Left renal pelvis (tissue), 4 donors: ENCODE measurements at places on chromosomes 16 and 17. TPM values are rescaled to one million over a fixed set of nuclear protein-coding genes. Genes with fewer than 3 reads are reported as not detected.

IL17C gene
- not detected for polyA plus RNA-seq

PNMT gene
- polyA plus RNA-seq: 1.7 TPM

SHISA6 gene
- 2.8 TPM for polyA plus RNA-seq

MMP2 gene
- polyA plus RNA-seq: 807 TPM

GRAPL gene
- polyA plus RNA-seq: 3.3 TPM

GAST gene
- polyA plus RNA-seq: not detected

DNA sequence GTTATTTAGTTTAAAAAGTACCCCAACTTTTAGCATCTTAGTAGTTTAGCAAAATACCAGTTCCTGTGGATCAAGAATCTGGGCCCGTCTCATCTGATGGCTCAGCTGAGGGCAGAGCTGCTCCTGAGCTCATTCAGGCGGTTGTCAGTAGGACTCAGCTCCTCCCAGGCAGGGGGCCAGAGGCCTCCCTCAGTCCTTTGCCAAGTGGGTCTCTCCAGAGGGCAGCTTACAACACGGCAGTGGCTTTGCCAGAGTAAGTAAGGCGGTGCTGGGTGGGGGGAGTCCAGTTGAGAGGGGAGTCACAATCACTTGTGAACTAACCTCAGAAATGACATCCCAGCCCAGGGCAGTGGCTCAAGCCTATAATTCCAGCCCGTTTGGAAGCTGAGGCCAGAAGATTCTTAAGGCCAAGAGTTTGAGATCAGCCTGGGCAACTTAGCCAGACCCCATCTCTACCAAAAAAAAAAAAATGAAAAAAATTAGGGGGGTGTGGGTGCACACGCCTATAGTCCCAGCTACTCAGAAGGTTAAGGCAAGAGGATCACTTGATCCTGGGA lies 81.5 kb upstream of the MED9 start:
- DNase-seq: no peak

GRCh38 chr17:29559640-29560039 lies 7.2 kb downstream of the ABHD15 start:
- no peak for DNase-seq

- DNase-seq: no peak
Observed at GRCh38 chr17:36880268-36880905, 56.9 kb upstream of the LHX1 start.

DNA sequence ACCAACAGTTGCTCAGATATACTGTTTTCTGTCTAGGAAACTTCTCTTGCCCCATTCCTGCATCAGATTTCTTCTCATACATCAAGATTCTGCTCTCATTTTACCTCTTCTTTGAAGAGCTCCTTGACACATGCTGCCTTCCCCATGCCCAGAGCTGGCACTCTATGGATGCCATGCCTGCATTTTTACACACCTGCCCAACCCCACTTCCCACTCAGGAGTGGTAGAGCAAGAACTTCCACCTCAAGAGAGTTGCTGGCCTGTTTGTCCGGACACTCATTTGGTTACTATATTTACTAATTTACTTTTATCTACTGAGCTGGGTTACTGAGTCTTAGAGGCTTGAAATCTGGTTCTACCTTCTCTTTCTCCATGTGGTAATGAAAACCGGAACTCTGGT lies 98.3 kb upstream of the HLF start:
- DNase-seq: no peak

- DNase-seq: no peak
Observed at GRCh38 chr16:88810166-88810911, 1.4 kb downstream of the APRT start.

GRCh38 chr16:75311383-75311938 lies 60.0 kb upstream of the BCAR1 start:
- no peak for DNase-seq

GRCh38 chr17:16820979-16821543 lies 131.0 kb downstream of the CCDC144A start:
- no peak for DNase-seq

DNA sequence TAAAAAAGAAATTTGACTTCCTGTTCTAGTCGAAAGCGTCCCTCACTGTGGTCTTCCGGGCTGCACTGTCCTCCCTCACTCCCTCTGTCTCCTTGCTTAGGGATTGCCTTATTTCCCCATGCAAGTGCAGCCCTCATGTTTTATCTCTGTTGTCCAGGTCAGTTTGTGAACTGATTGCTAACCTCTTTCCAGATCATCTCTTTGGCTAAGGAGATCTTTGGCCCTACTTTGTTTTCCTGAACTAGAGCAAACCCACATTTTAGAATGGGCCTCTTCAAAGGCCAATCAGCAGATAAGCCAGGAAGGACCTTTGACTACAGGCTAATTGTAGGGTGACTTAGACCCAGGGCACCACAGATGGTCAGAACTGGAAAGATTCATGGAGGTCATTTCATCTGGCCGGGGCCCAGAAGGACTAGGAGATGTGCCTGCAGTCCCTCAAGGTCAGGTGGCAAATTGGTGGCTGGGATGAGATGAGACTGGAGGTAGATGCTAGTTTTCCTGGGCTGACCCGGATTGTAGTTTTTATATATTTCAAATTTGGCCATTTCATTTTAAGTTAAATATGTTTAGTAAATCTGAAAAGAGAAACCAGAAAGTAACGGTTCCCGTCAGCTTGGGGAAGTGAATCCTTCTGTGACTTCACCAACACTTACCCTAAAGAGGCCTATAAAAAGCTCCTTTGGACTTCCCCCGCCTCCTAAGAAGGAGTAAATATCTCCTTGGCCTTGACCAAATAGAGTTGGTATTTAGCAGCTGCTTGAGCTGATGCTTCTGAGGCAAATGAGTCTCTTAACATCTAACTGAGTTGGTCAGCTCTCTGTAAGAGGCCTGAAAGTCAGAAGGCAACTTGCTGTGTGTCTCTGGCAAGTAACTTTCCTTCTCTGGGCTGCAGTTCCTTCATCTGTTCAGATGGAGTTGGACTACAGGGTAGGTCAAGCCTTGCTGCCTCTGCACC lies 6.2 kb upstream of the SLC25A19 start:
- DNase-seq: no peak

DNA sequence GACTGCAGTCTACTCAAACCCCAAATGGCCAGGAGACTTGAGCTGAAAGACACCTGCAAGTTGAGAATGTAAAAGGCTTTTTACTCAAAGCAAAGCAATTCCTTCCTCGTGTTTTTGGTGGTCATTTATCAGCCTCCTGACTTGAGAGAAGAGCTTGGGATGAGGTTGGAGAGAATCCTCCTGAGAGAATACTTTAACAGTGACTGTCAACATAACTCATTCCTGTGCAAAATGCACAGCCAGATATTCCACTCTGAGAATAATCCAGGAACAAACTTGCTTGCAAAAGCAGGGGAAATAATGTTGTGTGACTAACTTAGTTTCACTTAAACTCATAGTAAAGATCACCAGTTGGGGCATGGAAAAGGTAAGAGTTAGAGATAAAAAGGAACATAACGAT lies 53.4 kb downstream of the SNTB2 start:
- DNase-seq: no peak

DNA sequence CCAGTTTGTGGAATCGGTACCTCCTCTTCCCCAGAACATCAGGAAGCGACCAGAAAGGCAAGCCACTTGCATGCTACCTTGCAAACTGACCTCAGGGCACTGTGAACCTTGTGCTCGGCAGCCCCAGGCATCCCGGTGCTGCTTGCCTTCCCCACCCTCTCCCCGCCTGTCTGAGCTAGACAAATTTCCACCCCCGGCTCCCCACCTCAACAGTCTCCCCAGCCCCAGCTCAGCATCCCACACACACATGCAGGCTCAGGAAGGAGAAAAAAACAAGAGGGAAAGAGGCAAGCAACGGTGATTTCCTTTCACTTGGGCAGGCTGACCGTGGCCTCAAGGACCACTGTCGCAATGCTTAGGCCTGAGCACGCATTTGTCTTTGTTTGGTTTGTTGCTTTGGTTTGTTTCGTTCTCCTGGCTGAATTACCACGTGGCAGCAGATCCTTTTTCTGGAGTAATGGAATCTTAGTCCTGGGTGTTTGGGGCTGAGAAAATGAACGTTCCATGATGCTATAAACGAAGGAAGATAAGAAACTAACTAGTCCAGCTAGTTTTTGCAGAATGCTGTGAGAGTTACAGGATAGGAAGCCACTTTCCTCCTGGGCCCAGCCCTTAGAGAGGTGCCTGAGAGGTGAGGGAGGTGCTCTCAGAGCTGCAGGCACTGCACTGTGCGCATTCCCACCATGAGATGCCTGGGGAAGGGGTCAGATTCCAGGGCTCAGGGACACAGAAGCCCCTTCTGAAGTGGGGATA lies 27.9 kb downstream of the SDK2 start:
- DNase-seq: no peak

DNA sequence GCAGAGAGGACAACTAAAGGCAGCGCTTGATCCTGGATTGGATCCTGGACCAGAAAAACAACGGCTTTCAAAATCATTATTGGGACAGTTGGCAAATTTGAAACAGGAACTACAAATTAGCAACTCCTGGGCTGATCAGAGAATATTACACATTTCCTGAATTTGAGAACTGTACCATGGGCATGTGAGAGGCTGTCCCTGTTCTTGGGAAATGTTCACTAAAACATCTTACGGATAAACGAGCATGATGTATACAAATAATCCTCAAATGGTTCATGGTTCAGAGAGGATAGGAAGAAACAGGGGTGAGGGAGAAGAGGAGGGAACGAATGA lies 2.3 kb upstream of the ITGAE start:
- DNase-seq: no peak

GRCh38 chr16:54577651-54578128 lies 291.1 kb upstream of the IRX3 start:
- no peak for DNase-seq

GRCh38 chr17:42289611-42290181 lies 1.4 kb downstream of the STAT5A start:
- no peak for DNase-seq

DNA sequence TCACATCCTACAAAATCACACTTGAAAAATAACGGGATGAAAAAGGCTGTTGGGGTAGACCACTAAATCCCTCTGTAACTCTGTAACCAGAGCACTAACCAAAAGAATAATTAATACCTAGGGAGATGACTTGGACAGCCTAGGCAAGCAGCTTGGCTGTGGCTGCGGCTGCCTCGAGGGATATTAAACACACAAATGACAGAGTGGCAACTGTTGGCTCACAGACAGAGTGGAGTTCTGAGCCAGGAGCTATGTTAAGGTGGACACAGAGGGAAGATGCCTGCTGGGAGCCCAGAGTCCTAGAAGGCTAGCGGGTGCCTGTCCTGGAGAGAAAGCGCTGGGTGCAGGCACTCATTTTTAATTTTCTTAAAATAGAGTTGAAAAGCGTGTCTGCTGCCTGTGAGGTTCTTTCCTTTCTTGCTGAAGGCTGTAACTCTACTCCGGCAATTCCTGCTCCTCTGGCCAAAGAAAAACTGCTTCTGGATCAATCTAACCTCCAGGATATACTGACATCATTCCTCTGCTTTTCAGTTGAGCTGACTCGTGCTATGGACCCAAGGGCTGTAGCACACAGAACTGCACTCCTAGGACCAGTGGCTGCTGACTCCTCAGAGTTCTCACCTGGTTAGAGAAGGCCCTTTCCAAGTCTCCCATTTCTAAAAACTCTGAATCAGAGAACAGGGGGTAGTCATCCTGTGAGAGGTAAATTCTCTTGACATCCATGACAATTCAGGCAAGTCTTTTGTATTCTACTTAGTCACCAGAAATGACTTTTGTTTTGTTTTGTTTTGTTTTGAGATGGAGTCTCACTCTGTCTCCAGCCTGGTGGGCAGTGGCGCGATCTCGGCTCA lies 147.9 kb downstream of the STX8 start:
- no peak for DNase-seq

- DNase-seq: no peak
Observed at GRCh38 chr16:87457709-87458423, 35.0 kb downstream of the ZCCHC14 start.

GRCh38 chr16:84925092-84925772 lies 86.1 kb downstream of the ZDHHC7 start:
- no peak for DNase-seq

DNA sequence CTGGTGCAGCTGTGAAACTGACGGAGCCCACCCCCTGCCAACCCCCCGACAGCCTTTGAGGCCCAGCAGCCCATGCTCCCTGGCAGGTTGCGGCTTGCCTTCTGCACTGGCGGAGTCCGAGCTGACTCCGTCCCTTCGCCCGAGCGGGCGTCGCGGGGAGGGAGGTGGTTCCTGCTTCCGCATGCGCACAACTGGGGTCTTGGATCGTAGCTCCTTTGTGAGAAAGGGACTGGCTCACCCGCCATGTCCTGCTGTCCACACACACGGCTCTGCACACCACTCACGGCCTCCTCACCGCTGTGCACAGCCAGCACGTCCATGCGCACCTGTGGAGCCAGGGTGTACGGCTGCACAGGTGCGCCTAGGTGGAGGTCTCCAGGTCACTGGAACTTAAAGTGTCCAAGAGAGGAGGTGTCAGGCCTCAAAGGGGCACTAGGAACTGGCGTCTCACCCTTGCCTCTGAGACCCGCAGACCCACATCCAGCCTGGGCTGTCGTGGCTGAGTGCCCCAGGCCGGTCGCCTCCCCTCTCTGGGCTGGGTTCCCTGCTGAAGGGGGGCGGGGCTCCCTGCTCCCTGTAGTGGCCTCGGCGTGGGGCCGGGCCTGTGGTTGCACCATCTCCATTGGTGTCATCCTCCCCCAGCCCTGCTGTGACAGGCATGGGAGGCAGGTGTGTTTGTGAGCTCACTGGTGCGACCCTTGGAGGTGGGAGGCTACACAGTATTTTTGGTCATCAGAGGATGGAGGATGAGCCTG lies 45.3 kb downstream of the JPH3 start:
- DNase-seq: no peak

GRCh38 chr16:24689128-24689527 lies 40.3 kb upstream of the TNRC6A start:
- DNase-seq: no peak

DNA sequence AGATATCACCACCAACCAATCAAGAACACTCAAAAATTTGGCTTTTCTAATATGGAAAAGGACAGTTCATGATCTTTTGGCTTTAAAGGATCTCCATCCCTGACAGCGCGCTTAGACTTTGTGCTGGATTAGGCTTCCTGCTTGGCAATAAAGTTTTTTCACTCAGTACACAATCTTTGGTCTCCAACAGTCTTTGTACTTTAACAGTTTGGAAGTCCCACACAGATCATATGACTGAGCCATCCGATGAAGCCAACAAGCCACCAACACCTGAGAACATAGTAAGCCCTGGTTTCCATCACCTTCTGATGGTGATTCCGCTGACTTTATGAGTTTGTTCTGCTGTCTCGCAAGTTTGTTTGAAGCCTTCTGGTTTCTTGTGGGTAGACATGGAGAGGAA lies 34.3 kb downstream of the SMURF2 start:
- no peak for DNase-seq

DNA sequence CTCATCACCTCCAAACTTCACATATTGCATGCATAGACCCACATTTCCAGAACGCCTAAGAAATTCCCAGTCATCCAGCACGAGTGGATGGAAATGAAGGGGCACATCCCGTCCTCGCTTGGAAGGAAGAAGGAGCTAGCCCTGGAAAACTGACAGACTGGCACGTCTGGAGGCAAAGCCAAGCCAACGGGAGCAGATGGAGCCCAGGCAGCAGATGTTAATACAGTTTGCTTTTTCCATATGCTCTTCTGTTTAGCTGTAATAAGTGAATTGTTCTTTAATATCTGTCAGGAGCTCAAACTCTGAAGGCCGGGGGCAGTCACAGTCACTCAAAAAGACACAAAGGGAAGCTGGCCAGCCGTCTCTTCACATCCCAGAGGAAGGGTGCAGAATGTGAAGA lies 187.7 kb downstream of the XYLT1 start:
- DNase-seq: no peak
